Stimulated activated CD4-positive, alpha-beta T cell treated with anti-CD3 and anti-CD28 coated beads, Interleukin-2, amount 100 ng/mL, for 4 hours (primary cell): ENCODE measurements at places on chromosomes 4 and X.

DNA sequence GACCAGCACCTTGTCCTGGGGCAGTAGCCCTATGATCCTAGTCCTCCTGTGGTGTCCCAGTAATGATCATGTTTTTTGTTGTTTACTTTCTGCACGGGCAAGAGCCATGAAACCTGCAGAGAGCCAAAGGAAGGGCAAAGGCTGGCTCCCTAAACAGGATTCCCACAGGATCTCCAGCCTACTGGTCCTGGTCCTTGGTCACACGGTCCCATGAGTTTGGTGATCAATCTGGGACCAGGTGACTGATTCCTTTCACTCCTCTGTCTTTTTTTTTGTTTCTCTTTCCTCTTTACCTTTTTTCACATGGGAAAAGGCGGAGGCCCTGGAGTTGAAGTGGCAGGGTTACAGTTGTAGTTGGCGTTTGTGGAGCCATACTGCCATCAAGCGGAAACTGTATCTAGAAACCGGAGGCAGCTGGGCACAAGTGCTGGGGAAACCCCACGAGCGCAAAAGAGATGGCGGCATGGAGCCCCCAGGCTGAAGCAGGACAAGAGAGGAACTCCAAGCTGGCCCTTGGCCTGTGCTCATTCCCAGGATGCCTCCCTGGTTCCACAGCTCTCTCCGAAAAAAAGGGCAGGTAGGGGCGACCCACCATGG, 34.6 kb downstream of the NBDY start:
- DNase-seq, result no peak

GRCh38 chr4:81601358-81601694, 129.6 kb upstream of the RASGEF1B start:
- no peak for DNase-seq

- no peak for DNase-seq
These were observed 9.7 kb upstream of the CDKN2AIP start for GRCh38 chr4:183434666-183435190.

GRCh38 chrX:43373032-43373431, 283.1 kb upstream of the MAOA start:
- DNase-seq, result no peak

DNA sequence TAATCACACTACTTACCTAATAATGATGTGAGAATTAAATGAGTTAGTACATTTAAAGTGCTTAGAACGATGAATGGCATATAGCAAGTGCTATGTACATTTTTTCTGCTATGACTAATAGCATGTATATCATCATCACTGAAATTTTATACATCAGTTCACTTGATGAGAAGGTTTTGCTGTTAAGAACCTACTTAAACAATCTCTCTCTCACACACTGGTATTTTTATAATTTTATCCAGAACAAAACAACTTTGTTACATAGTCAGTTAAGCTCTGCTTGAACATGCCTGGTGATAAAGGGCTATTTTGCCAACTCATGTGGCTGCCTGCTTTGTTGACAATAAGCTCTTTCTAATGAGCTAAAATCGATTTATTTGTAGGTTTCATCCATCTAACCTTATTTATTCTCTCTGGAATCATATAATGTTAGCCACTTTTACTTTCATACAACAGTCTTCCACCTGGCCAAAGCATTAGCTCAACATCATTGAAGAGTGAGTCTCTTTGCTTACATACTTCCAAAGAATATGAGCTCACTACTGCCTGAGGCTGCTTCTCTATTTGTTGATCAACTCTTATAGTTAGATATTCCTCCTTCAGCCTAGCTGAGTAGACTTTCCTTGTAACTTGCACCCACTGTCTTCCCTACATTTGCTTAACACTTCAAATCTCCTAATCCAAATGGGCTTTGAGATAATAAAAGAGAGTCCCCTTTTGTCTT, 372.7 kb upstream of the BOD1L1 start:
- DNase-seq, result no peak

GRCh38 chrX:133653358-133653757, 238.1 kb upstream of the GPC4 start:
- no peak for DNase-seq

DNA sequence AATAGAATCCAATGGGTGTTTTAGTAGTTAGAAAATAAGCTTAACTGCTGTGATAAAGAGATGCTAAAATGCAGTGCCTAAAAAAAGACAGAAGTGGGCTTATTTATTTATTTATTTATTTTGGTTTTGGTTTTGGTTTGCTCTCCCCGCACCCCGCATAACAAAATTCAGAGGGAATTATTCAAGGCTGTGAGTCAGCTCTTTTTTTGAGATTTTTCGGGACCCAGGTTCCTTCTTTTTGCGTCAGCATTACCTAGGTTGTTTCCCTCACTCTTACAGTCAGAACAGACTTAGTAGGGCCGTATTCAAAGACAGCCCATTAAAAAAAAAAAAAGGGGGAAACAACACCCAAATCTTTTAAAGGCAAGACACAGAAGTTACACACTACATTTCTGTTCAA, 1495.5 kb upstream of the ADGRL3 start:
- no peak for DNase-seq

DNA sequence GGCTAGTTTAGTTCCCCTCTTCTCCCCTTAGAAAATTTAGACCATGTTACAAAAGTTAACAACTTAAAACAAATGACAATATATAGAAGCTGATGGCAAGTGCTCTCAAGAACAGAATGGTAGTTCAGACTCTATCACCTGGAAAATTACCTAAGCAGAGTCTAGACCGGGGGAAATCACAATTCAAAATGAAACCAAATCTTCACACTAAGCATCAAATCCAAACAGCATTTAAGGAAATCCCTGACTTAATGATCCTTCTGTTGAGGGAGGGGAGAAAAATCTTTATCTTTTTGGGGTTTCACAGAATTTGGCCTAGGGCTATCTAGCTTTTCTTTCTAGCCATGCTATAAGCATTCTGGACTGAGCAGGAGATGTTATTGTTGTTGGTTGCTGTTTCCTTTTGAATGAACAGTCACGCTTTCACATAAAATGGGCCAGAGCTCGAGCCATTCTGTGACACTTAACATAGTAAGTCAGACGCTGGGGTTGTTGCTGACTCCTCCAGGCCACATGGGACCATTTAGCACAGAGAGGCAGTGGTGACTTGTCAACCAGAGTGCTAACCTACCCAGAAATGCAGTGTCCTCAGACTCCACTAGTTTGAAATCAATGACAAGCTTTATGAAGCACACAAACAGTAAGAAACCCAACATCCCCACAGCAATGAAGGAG, 16.0 kb upstream of the LSM6 start:
- DNase-seq, result no peak

DNA sequence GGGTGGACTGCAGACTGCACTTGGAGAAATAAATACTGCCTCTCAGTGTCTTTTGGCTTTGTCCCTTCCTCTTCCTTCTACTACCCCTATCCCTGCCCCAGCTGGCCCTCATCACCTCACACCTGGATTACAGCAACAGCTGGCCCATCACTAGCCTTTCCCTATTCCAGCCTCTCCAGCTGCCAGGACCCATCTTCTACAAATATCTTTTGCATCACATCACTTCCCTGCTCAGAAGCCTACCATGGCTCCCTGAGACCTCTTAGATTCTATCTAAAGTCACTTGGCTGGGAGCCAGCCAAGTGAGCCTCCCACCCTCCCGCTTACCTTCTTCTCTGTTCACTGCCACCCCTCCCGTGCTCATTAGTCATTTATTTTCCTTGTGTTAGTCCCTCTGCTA, 66.8 kb downstream of the TSC22D3 start:
- no peak for DNase-seq

GRCh38 chrX:110796407-110796697, 735 bp upstream of the CHRDL1 start:
- DNase-seq, result no peak

DNA sequence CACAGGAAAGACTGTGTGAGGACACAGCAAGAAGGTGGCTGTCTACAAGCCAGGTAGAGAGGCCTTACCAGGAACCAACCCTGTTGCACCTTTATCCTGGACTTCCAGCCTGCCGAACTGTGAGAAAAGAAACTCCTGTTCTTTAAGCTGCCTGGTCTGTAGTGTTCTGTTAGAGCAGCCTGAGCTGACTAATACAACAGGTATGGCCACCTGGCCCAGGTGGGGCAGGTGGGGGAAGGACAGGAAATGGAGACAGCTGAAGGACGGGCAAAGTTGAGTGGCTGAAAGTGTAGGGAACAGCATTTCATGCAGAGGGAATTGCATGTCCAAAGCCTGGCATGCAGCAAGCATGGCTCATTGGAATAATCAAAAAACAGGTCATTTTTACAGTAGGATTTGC, 35.1 kb downstream of the CYTL1 start:
- no peak for DNase-seq

GRCh38 chrX:150018931-150019361, 80.7 kb upstream of the EOLA2 start:
- no peak for DNase-seq

DNA sequence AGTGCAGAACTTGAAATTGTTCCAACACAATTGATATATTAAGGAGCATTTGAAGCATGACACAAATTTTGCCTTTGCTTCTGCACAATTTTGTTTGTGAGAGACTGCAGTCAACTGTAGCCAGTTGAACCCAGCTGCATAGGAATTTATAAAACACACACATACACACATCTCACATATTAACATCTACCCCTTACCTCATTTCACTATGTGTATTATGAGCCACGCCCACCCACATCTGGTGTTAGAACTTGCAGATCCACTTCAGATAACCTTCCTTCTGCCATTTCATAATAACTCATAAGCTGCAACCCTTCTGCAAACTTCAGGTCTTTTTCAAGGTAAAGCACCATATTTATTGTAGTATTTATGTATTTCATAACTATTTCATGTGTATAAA, 188.1 kb upstream of the WDFY3 start:
- DNase-seq, result no peak

DNA sequence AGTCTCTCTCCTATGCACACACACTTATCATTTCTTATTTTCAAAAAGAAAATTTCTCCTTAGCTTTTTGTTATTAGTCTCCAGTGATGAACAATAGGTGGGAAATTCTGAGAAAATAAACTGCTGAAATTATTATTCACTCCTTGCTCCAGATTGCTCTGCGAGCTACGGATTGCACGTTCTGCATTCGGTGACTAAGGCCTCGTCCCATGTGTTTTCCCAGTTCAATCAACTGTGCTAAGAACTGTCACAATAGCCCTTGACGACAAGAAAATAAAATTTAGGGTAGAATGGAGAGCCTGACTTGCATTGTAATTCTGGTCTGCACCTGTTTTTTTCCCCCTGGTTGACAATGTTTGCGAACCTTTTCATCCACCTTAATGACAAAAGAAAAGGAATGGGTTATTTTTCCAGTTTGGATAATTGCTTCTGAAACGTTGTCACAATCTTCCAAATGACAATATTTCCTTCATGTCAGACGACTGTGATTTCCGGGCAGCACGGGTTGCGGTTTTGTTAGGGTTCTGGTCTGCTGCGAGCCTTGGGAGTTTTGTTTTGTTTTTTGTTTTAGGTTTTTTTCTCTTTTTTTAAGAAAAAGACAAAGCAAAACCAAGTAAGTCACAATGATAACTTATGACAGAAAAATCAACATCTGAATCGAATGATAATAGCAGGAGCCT, 124.5 kb upstream of the NOCT start:
- DNase-seq, result no peak
